Globus pallidus (tissue), 1 donor: ENCODE measurements at places on chromosomes 13 and 19.

- DNase-seq: no peak
Observed at GRCh38 chr13:50951366-50951765, 41.8 kb downstream of the RNASEH2B start.

DNA sequence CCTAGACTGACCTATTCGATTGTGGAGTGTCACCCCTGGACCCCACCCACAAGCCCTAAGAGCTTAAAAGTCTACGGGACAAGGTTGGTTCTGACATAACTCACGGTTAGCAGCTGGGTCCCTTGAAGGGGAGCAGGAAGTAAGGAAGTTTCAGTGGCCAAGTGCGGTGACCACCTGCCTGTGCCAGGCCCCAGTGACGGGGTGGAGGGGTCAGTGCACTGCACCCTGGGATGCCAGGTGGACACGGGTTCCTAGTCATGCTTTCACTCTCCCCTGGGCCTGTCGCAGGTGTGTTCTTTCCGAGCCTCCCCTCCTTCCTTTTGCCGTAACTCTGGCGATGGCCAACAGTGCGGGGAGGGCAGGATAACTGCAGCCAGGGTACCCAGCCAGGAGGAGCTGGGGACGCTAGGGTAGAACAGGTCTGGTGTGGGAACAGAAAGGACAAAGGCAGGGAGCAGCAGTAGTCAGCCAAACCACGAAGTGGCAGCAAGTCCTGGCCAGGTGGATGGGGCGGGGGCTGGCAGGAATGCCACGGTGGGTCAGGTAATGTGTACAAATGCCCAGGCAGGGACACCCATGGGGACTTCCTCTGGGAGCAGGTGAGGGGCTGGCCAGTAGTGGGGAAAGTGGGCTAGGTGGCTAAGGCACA, 58.3 kb downstream of the RGCC start:
- DNase-seq: no peak

DNA sequence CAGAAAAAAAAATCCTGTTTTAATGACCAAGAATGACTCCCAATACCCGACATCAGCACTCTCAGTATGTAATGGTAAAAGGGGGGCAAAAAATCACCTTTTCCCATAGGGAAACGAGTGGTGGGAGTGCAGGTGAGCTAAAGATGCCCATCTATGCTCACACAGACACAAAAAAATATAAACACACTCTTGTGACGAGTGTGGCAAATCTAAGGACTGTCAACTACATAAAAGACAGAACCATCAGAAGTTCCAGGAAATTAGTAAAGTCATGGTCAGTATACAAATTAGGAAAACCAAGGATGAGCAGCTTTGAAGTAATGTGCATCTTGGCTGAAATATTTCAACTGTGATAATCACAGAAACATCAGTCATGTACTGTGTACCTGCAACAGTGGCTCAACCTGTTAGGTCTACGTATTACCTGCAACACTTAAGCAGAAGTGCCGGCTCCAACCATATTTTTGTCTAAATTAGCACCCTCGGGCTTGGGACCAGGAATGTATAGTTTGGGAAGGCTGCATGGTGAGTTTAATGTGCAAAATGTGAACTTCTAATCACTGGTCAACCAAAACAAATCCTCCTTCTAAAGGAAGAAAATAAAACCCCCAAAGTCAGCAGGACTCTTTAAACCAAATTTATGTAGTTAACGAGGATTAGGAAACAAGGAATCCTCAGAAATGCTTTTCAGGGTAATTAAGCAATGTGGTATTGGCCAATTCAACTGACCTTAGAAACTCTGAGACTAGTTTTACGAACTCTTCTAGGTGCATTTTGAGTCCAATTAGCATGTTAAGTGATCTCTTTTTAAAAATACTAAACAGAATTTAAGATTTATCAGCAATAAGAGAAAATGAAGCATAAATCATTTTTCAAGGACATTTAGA, 24.3 kb downstream of the ANKRD10 start:
- no peak for DNase-seq

DNA sequence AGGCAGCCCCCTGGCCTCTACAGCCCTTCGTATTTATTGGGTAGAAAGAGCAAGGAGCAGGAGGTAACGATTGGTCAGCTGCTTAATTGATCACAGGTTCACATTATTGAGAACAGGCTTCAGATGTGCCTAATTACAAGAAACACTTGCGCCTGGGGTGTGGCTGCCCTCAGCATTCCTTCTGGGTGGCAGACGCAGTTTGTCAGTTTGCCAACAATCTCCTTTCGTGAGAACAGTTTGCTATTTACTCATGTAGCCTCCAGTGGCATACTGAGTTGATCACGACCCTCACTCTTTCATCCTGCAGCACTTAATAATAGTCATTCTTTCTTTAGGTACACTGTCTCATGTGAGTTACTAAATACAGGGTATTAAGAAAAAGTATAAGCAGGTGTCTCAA, 985.6 kb downstream of the SLITRK5 start:
- no peak for DNase-seq
